ENCODE measurements at places on chromosomes 5 and 9.

GRCh38 chr9:134389642-134390041, 63.4 kb downstream of the RXRA start:
- DNase-seq: no peak

DNA sequence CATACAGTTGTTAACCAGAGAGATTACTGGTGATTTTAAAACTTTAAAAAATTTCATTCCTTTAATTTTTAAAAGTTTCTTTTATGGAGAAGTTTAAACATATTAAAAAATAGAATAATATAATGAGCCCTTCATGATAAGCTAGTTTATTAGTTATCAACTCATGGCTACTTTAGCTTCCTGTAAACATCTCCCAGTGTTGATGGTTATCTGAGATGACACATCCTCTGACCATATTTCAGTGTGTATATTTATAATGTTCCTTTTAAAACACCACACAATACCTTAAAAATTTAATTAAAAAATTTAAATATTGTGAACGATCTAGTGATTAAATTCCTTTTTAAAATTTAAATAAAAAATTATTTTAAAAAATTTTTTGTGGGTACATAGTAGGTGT, 74.1 kb downstream of the IPO11 start:
- DNase-seq: no peak

GRCh38 chr5:172104021-172104420, 84.0 kb downstream of the STK10 start:
- DNase-seq: no peak

GRCh38 chr5:41875121-41875520, 4.9 kb upstream of the OXCT1 start:
- no peak for DNase-seq

GRCh38 chr9:76297721-76298239, 96.4 kb downstream of the RFK start:
- DNase-seq: peak; percentile 46

DNA sequence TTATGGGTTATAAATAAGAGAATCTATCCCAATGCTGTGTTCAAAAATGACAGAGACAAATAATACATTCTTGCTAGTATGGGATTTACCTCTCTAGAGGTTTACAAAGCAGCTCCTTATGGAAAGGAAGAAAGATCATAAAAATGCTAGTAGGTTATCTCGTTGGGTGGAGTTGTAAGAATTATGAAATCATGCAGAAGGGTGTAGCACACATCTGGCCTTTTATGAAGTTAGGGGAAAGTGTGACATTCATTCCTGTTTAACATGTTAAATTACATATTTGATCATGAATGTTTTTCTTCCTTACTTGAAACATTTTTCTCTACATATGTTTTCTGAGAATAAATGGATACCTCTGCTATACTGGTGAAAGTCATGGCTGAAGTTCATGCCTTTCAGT, 414.2 kb downstream of the SH3GL2 start:
- no peak for DNase-seq

- peak; percentile 53 for DNase-seq
Measured at GRCh38 chr5:55004729-55005128, 19.3 kb upstream of the GZMK start.

DNA sequence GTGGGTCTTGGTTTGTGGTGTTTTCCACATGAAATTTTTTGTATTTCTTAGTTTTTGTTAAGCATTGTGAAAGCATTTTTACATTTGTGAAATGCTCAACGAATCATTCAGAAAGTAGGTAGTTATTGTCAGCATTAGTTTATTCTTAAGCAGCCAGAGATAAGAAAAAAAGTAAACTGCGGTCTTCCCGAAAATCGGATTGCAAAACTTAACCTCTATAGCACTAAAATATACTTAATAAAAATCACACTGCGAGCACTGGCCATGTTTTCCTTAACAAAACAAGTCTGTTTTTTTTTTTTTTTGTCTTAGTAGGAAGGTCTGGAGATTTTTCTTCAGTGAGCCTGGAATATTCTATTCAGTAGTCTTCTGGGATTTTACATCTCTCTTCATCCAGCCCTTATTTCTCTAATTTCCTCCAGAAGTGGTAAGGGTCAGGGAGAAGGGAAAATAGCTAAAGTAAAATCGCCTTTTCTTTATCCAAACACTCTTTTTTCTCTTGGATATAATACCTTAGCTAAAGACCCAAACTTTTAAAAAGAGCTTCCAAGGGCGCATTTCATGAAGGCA, 289.9 kb downstream of the DMAC1 start:
- DNase-seq: no peak

GRCh38 chr5:119367502-119368237, 11.9 kb downstream of the TNFAIP8 start:
- DNase-seq: peak; percentile 20

- peak; percentile 82 for DNase-seq
Measured at GRCh38 chr5:41109186-41109585, 38.0 kb upstream of the MROH2B start.

- DNase-seq: no peak
Measured at GRCh38 chr5:71529682-71530081, 57.5 kb upstream of the MCCC2 start.

DNA sequence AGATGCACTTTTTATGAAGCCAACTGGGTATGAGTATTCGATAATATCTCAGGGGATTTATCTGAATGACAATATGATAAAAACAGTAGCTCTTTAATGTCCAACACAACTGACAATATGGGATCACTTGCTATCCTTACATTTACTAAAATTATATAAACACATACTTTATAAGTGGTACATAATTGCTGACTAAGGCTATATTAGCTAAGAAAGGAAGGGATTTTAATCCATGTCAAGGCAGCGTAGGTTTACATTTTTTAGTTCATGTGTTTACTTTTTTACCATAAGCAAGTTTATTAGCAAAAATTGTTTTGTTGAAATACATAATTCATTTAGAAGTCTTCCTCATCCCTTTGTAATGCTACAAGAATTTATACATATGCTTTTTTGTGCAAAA, 796.2 kb downstream of the TLE1 start:
- DNase-seq: no peak

DNA sequence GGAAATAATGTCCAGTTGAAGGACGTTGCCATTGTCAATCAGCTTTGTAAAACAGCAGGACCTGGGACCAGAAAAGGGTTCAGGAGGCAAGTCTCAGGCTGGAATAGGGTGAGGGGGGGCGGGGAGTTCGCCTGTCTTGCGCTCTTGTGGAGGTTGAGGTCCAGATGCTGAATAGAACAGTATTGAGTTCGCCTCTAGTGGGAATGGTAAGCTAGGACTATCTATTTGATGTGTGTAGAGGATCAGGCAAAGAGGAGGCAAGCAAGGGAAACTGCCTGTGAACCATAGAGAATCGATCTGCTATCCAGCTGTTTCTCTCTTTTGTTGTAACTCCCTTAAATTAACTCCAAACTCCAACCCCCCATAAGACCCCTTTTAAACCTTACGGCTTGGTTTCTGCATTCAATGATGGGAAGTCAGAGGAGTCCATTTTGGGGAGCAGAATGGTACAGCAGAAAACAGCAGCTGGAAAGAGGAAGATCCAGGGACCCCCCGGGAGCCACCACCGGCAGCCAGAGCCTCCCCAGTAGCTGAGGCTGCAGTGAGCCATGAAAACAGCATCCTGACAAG, 133.7 kb downstream of the SLC28A3 start:
- DNase-seq: no peak

DNA sequence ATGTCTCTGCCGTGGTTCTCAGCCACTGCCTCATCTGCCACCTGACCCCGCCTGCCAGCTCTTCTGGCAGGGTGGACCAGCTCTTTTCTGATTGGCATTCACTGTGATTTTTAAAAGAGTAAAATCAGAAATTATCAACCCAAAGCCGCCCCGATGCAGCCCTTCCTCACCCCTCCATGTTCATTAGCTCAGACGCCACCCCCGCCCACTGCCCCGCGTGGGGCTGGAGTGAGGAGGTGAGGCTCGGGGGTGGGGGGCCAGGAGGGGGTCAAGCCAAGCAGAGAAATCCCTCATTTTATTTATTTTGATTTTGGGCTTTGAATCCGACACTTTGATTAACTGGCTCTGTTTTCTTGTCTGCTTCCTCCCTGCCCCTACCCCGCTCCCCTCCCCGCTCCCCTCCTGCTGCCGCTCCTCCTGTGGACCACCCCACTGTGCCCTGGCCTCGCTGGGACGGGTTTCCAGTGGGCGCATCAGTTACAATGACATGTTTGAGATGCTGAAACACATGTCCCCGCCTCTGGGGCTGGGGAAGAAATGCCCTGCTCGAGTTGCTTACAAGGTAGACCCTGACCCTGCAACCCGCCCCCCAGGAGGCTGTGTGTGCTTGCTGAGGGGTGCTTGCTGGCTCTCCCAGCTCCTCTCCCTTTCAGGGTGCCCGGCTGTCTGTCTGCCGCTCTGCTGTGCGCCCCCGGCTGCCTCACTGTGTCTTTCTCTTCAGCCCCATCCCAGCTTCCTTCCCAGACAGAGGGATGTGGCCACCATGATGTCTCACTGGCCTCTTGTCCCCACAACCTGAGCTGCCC, 224.9 kb downstream of the CACNA1B start:
- no peak for DNase-seq

DNA sequence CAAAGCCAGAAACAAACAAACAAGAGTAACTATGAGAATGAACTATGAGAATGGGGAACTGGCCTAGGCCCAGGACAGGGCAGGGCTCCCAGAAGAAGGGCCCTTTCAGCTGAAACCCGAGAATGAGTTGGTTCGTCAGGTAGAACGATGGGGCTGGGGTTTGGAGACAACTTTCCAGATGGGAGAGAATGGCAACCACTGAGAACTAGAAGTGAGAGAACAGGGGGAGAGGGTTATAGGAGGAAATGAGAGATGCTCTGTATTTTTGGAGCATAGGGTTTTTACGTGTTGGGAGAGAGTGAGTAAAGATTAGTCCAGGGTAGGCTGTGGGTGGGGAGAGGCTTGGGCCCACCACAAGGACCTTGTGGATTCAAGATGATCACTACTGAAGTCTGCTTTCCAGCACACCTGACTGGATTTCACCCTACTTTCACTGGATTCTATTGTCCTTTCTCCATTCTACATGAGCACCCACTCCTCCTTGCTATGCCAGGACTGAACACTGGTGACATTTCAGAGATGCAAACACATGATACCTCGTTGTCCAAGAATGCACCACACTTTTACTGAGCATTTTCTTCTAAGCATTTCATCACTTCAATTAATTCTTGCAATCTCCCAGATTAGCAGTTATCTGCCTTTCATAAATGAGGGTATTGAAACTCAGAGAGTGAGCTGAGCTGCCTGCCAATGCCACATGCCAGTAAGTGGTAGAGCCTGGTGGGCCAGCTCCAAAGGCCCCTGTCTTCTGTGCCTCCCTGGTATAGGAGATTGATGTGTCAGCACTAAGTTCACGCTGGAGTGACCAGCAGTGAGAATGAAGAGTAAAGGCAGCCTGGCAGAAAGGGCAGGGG, 3.2 kb upstream of the TMEM268 start:
- no peak for DNase-seq

DNA sequence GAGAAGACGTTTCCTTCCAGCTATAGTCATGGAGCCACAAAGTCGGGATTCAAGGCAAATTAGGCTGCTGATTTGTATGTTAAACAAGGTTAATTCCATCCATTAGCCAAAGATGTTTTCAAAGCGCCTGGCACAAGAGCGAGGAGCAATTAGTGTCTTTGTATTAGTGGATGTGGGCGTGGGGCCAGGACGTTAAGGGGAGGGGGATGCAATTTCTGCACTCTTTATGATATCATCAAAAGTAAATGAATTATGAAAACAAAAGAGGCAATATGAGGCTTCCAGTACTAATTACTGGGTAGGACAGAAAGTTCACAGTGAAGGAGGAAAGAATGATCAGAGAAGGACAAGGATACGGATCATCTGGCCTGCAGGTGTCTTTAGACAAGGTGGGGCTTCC, 230.9 kb upstream of the MSX2 start:
- no peak for DNase-seq

- no peak for DNase-seq
Measured at GRCh38 chr5:77379558-77380061, 112.5 kb downstream of the WDR41 start.

- no peak for DNase-seq
Measured at GRCh38 chr9:22175972-22176545, 167.0 kb upstream of the CDKN2B start.

GRCh38 chr5:41763574-41763973, 106.7 kb downstream of the OXCT1 start:
- no peak for DNase-seq

DNA sequence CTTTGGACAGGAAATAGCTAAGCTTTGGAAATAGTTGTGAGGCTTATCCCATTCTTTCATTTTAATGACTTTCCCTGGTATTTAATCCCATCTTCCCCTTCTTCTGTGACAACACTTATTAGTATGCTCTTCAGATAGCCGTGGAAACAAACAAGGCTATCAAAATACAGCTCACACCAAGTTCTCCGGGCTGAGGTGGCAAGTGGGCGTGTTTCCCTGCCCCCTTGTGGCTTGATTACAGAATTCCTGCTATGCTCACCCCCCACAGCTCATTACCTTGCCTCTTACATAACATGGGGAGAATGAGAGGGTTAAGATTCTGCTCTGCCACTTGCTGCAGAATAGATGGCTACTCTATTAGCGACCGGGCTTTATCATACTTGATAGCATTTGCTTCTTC, 437.1 kb upstream of the TLE4 start:
- DNase-seq: peak; percentile 22

- DNase-seq: no peak
Measured at GRCh38 chr5:13581132-13581531, 363.4 kb downstream of the DNAH5 start.

DNA sequence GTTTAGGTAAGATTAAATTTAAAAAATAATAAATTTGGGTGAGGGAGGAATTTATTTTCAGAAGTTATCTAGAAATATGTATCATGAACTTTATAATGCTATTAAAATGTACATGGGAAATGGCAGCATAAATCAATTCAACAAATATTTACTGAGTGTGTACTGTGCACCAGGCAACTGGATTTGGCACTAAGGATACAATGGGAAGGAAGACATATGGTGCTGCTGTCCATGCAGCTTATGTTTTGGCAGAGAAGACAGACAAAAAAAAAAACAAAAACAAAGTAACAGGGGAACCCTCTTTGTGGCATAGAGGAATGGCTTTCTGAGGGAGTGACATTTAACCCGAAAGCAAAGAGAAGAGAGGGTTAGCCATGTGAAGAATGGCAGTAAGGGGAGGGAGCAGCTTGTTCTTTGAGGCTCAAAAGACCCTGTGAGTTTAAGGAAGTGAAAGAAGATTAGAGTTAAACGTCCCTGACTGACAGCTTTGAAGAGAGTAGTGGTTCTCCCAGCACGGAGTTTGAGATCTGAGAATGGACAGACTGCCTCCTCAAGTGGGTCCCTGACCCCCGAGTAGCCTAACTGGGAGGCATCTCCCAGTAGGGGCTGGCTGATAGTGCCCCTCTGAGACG, 23.9 kb downstream of the CNTRL start:
- no peak for DNase-seq

GRCh38 chr5:159878988-159879471, 37.3 kb upstream of the ADRA1B start:
- DNase-seq: peak; percentile 95

- DNase-seq: no peak
Measured at GRCh38 chr9:129866394-129867135, 31.3 kb downstream of the USP20 start.

GRCh38 chr5:25439025-25439424, 794.2 kb upstream of the CDH10 start:
- no peak for DNase-seq

- DNase-seq: peak; percentile 7
Measured at GRCh38 chr5:2387634-2388325, 363.7 kb downstream of the IRX2 start.

- DNase-seq: no peak
Measured at GRCh38 chr9:126793686-126794417, 11.0 kb upstream of the ZBTB43 start.
